ENCODE measurements at places on chromosomes 3 and 15.
A peak's percentile ranks its signal among the peaks of the same experiment; 100 is the strongest.

GRCh38 chr3:144032531-144033239 lies 61.1 kb downstream of the DIPK2A start:
- DNase-seq, result no peak

DNA sequence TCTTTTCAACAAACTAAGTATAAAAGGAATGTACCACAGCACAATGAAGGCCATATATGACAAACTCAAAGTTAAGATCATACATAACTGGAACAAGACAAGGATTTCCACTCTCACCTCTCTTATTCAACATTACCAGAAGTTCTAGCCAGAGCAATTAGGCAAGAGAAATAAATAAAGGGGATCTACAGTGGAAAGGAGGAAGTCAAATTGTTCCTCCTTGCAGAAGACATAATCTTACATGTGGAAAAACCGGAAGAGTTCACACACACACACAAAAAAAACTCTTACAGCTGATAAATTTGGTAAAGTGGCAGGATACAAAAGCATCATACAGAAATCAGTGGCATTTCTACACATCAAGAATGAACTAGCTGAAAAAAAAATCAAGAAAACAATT lies 277.9 kb downstream of the MCTP2 start:
- DNase-seq, result no peak

GRCh38 chr3:106746286-106746685 lies 631.0 kb upstream of the CCDC54 start:
- DNase-seq, result no peak

GRCh38 chr15:91988071-91988470 lies 134.6 kb downstream of the SLCO3A1 start:
- DNase-seq, result no peak

- no peak for DNase-seq
Measured at GRCh38 chr3:184663756-184664155, 48.1 kb downstream of the MAGEF1 start.

GRCh38 chr3:20108869-20109268 lies 68.6 kb downstream of the KAT2B start:
- no peak for DNase-seq

DNA sequence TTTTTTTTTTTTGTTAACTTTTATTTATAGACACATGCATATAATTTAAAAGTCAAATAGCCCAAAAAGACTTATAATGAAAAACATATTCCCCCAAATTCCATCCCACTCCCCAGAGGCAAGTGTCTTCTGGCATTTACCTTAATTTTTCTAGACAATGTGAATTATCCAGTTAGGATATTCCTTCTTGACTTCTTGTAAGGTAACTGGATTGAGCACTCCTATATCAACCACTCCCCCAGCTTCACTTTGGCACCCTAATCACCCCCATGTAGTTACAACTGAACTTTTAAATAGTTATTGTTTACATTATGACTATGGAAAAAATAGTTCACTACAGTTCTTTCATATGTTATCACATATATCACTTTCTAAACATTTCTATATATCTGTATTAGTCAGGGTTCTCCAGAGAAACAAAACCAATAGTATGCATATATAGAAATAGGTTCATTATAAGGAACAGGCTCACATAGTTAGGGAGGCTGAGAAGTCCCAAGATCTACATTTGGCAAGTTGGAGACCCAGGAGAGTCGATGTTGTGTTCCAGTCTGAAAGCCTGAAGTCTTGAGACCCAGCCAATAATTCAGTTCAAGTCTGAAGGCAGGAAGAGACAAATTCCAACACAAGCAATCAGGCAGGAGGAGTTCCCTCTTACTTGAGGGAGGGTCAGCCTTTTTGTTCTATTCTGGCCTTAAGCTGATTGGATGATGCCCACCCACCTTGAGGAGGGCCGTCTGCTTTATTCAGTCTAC lies 175.8 kb downstream of the THSD4 start:
- no peak for DNase-seq

- no peak for DNase-seq
Measured at GRCh38 chr15:67090297-67091070, 25.1 kb downstream of the SMAD3 start.

DNA sequence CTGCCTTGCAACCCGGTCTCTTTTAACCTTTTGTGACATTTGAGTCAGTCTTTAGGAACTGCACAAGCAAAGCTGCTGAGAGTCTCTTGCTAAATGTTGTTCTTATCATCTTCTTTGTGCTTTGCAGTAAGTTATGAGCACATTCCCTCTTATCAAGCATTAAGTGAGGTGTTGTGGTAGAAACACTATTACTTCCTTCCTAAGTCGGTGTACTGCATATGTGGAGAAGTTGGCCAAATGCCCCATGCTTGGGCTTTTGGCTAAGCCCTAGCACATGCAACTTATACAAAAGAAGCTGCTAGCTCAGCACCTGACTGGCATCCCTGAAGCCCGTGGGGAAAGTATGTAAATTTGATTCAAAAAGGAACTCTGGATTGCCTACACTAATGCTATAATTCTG lies 136.5 kb upstream of the RBMS3 start:
- no peak for DNase-seq

DNA sequence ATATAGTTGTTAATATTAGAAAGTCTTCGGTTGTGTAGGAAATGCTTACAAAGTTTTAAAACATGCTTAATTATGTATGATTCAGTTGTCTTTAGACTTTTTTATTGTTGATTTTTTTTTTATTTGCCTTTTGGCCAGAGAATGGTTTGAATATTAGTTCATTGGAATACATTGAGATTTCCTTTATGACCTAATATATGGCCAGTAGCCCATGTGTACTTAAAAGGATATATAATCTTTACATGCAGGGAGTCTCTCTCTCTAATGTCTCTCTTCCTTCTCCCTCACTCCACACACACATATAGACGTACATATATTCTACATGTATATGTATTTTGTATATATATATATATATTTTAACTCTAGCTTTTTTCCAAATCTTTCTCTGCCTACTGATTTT lies 67.3 kb upstream of the SKIL start:
- no peak for DNase-seq

DNA sequence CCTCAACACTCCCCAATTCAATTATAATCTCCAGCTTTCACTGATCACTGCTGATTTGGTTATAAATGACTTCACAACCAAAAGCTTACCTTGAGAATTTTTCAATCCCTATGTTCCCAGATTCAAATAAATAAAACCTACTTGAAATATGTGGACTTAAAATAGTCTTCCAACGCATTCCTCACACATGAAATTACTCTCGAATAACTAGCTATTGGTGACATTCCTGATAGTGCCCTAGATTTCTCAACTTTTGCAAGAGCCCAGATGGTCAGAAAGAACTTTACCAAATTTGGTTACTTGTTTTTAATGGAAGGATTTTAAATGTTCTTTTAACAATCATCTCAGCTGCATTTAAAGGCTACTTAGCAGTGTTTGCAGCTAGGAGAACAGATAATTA lies 605.5 kb downstream of the FHIT start:
- DNase-seq, result no peak

DNA sequence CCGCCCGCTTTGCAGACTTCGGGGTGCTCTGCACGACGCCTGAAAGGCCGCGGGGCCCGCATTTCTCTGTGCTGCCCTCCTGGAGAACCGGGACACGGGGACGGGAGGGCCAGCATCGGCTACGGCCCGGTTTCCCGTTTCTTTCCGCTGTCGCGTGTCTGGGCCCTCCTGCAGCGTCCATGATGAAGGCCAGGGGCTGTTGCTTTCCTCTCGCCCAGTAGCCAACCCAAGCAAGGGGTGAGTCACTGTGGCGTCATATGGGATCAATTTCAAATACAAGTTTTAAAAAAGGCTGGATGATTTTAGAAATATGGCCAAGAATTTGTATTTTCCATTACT lies 435 bp downstream of the SLC35G2 start:
- DNase-seq, result peak; percentile 34

- DNase-seq, result no peak
Measured at GRCh38 chr15:92801774-92802464, 98.2 kb upstream of the CHD2 start.

DNA sequence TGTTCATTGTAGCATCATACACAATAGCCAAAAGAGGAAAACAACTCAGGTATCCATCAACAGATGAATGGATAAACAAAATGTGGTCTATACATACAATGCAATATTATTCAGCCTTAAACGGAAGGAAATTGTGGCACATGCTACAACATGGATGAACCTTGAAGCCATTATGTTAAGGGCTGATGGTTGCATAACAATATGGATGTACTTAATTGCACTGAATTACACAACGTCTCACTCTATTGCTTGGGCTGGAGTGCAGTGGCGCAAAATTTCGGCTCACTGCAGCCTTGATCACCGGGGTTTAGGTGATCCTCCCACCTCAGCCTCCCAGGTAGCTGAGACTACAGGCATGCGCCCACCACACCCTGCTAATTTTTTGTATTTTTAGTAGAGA lies 7.0 kb upstream of the TMEM62 start:
- no peak for DNase-seq

GRCh38 chr3:143559296-143559695 lies 289.0 kb downstream of the SLC9A9 start:
- DNase-seq, result no peak

GRCh38 chr3:79930196-79930595 lies 162.4 kb upstream of the ROBO1 start:
- DNase-seq, result no peak

DNA sequence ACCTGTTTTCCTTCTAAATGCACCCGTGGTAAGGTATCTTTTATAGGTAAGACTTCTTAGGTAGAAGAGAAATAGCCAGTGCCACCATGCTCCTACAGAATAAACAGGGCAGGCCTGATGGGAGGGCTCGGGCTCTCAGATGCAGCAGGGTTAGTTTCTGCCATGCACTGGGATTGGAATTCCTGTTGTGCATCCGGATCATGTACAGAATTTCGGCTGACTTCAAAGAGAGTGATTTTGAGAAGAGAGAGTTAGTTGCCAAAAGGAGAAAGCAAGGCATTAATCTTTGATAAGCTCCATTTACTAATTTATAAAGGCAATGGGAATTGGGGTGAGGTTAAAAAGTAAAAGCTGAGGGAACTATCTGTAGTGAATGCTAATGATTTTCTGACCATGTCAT lies 211.2 kb downstream of the WDR72 start:
- no peak for DNase-seq

GRCh38 chr3:26259176-26259575 lies 363.4 kb upstream of the LRRC3B start:
- DNase-seq, result no peak

DNA sequence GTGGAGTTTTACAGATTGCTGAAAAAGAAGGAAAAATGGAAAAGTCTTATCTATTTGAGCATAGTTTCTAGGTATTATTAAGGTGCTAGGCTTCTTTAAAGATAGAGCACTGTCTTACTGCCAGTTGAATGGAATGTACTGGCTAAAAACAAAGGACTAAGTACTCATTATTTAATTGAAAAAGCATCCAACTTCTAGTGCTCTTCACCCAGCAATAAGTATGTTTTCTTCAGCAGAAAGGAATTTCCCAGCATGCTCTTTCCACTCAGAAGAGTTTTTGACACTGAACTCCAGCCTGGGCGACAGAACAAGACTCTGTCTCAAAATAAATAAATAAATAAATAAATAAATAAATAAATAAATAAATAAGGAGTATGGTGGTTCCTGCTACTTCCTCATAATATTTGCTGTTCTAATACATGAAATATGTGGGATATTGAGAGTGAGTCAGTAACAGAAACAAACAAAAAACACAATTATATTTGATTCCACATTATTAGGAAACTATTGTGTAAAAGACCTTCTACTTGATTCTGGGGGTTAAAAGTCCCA lies 70.6 kb downstream of the ATP13A4 start:
- no peak for DNase-seq

- DNase-seq, result peak; percentile 68
Measured at GRCh38 chr3:115975353-115975752, 352.0 kb downstream of the GAP43 start.

- DNase-seq, result no peak
Measured at GRCh38 chr3:112736805-112737566, 96.0 kb upstream of the CCDC80 start.

GRCh38 chr15:66211670-66212562 lies 41.6 kb downstream of the MEGF11 start:
- no peak for DNase-seq

DNA sequence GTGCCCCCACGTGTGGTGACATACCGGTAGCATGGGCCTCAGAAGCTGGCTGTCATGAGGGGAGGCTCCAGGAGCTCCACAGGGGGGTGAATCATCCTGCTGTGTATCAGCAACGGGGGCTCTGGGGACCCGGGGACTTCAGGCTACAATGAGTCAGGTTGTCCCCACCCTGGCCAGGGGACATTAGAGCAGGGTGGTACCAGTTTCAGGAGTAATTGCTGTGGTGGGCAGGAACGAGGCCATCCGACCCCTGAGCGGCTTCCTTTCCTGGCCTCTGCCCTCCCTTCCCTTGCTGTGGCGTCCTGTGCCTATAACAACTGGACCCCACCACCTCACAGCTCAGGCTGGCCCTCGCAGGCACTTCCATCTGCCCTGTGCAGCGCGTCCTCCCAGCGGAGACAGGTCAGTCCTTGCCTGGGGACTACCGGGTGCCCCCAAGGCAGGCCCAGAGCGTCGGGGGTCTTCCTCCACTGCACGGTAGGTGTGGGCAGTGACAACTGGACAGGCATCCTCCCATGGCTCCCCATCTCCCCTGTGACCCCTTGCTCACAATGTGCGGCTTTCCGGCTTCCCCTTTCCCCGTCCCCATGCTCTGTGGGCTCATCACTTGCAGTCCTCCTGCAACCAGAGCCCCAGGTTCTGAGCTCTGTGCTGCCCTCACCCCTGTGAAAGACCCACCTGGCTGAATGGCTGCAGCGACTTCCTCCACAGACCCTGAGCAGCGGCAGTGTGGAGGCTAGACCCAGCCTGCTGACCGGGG lies 57.0 kb downstream of the KLF15 start:
- no peak for DNase-seq

DNA sequence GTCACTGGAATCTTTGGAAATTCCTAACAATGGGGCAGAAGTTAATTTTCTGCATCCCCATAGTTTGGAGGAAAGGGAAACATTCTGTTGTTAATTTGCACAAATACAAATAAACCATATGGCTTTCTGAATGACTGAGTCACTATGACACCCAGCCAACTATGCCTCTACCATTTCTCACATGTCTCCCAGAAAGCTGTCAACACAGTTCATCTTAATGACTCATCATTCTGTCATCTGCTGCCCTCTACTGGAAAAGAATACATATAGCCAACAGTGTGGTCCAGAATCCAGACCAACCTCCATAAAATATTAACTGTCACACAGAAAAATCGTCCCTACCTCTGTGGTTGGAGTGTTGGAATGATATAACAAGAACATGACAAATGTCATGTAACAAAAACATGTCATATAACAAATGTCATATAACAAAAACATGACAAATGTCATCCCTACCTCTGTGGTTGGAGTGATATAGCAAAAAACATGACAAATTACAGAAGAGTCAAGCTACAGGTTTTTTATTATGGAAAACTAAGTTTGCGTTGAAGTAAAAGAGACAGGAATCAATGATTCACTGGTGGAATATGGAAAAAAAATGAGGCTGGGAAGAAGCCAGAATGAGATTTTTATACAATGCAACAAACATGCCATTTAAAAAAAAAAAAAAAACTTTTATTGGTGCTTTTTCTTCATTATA lies 47.7 kb upstream of the GYG1 start:
- DNase-seq, result peak; percentile 74

GRCh38 chr3:71536376-71536965 lies 47.1 kb downstream of the FOXP1 start:
- no peak for DNase-seq

GRCh38 chr3:62551556-62551955 lies 178.2 kb upstream of the FEZF2 start:
- DNase-seq, result no peak

Data from DMS153 (cell line).